ENCODE measurements at places on chromosomes 12 and 14.
A peak's percentile ranks its signal among the peaks of the same experiment; 100 is the strongest.

DNA sequence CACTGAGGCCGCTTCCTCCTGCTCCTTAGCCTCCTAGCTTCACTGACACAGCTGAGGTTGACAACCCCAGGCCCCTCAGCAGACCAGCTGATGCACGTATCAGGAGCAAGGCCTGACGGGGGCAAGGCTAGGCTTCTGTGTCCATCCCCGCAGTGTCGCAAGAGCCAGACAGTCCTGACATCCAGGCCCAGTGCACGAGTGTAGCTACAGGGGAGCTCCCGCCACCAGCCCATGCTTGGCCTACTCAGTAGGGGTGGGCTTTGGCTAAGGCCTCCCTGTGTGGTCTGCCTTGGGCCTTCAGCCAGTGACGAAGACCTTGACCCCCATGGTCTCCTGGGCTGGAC lies 179.1 kb downstream of the DPF3 start:
- no peak for DNase-seq

GRCh38 chr12:1448336-1448735 lies 146.0 kb downstream of the FBXL14 start:
- DNase-seq = no peak

- DNase-seq = no peak
Measured at GRCh38 chr14:95489214-95490137, 27.0 kb downstream of the SYNE3 start.

DNA sequence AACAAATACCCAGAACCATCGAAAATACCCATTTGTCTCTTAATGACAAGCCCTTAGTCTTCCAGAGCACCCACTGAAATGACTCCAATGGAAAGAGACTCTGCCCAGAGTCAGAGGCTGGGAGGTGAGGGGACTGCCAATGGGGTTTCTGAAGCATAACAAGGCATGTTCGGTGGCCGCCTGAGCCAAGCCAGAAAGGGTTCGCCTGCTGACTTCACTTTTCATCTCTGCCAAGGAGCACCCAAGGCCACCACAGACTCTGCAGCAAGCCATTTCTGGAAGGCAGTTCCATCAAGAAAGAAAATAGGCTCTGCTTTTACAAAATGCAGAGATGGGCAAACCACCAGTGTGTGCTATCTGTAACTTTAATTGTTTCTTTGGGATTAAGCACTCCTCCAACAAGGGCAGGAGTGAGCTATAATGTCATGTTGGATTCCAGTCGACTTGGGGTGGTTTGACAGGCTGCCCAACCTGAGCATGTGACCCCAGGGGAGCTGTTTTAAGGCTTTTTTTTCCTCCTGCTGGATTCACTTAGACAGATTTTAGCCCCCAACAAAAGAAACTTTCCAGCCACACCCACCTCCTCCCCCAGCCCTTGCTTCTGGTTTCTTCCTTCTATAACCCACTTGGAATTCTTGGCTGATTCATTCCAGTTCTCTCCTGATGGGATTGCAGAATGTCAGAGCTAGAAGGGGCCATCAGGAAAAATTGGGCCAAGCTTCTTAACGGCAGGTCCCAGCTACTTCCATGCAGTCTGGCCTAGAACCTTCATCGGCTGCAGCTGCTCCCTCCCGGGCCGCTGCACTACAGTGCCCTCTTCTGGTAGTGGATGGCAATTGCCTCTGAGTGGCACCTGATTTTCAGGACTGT lies 24.1 kb downstream of the CKAP4 start:
- peak; percentile 81 for DNase-seq

GRCh38 chr12:51622564-51622963 lies 31.5 kb downstream of the SCN8A start:
- no peak for DNase-seq

- DNase-seq = no peak
Measured at GRCh38 chr12:31337952-31338351, 12.0 kb upstream of the SINHCAF start.

DNA sequence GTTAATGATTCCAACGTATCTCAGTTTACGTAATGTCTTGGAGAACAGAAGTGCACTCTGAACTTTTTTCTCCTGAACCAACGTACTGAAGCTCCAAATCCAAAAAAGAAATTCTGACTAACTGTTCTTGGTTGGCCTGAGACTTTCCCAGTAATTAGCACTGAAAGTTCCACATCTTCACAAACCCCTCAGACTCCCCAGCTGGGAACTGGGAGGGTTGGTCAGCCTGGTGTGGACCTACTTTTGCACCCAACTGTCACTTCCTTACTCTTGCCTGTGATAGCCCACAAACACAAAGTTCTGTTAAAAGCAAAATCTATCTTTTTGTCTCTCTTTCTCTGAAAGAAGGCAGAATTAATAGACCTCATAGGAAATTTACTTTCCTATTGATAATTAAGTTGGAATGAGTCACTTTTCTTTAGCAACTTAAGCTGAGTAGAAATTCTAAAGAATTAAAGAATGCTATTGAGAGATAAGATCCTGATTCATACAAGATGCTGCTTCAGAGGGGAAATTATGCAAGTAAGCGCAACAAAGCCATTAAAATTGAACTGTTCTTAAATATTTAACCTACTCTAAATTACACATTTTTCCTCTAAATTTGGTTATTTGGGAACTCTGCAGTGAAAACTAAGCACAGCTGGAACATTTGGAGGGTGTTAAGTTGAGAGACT lies 155.0 kb downstream of the EPS8 start:
- no peak for DNase-seq

- DNase-seq = no peak
Measured at GRCh38 chr14:55850825-55851241, 267.4 kb upstream of the PELI2 start.

DNA sequence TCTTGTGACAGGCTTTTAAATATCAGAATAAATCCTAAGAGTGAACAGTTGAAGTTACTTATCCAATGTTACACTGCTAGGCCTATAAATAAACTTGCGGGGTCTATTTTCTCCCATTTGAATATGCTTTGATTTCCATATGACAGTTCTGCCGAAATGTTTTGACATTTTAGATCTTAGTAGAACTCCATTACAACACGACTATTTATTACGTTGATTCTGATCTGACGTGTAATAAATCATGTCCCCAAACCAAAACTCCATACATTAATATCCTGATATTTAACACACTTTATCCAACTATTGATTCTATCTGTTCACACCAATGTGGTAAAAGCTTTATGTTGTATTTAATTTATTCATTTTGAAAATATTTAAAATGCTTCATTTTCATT lies 16.1 kb upstream of the NEMF start:
- no peak for DNase-seq

DNA sequence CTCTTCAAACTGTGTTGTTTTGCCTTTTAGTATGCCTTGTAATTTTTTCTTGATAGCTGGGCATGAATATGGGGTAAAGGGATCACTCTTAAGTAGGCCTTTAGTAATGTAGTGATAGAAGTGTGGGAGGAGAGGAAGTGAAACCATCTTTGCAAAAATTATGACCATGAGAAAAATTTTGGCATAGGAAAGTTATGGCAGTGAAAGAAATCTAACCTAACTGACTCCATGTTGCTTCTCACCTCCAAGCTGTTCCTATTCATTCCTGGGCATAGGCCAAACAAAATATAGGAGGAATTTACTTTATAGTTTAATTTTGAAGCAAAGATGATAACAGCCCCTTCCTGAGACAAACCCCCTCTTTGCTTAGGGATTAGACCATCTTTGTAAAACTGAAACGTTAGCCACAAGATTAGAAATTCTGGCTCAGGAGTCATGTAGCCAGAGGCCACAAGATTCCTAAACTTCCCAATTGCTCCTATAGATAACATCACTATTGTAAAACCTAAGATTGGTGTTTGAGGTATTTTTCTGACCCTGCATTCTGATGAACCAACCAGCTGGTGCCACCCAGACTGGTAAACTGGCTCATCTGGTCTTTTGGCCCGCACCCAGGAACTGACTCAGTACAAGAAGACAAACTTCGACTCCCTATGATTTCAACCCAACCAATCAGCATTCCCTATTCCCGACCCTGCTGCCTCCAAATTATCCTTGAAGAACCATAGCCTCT lies 45.8 kb downstream of the CRADD start:
- no peak for DNase-seq

- no peak for DNase-seq
Measured at GRCh38 chr12:116182359-116183063, 95.0 kb downstream of the MED13L start.

DNA sequence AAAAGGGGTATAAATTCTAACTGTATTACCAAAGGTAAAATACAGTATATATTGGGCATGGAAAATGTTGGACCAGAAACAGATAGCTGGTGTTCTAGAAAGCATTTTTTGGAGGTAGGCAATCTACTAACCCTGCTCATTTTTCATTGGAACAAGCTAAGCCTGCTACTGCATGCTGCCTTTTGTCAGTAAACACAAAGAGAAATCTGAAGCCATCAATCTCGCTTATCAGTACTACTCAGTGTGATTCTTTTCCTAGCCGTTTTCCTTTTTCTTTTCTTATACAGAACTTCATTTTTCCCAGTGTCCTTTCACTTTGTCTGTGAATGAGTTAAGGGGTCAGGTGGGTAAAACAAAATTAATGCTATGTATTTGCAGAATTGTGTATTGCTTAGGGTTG lies 312.3 kb downstream of the NPAS3 start:
- DNase-seq = no peak

GRCh38 chr14:57492859-57493258 lies 798 bp downstream of the CCDC198 start:
- DNase-seq = no peak

- DNase-seq = no peak
Measured at GRCh38 chr14:96108911-96109310, 69.7 kb downstream of the C14orf132 start.

GRCh38 chr12:71354871-71355270 lies 84.7 kb upstream of the LGR5 start:
- DNase-seq = no peak

DNA sequence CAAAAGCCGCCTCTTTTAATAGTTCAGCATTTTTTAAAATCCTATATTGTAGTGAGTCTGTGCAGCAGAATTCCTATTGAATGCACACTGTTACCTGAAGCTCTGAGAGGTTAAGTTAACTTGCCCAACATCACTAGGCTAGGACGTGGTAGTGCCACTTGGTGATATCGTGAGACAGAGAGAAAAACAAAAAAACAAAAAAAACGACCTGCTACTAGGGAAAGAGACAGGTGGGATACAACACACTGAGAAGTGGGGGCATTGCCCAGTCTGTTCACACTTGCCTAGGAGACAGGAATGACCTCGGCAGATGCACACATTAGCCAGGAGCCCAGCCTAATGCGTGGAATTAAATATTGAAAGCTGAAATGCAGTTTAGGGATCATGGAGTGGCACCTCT lies 129.7 kb upstream of the CCND2 start:
- peak; percentile 9 for DNase-seq

- peak; percentile 96 for DNase-seq
Measured at GRCh38 chr12:100229036-100229635, 28.5 kb downstream of the ACTR6 start.

- DNase-seq = no peak
Measured at GRCh38 chr14:102220031-102220430, 80.3 kb downstream of the WDR20 start.

- DNase-seq = no peak
Measured at GRCh38 chr12:63045020-63045860, 105.8 kb downstream of the AVPR1A start.

- DNase-seq = no peak
Measured at GRCh38 chr12:20625531-20625930, 69.6 kb upstream of the SLCO1C1 start.

DNA sequence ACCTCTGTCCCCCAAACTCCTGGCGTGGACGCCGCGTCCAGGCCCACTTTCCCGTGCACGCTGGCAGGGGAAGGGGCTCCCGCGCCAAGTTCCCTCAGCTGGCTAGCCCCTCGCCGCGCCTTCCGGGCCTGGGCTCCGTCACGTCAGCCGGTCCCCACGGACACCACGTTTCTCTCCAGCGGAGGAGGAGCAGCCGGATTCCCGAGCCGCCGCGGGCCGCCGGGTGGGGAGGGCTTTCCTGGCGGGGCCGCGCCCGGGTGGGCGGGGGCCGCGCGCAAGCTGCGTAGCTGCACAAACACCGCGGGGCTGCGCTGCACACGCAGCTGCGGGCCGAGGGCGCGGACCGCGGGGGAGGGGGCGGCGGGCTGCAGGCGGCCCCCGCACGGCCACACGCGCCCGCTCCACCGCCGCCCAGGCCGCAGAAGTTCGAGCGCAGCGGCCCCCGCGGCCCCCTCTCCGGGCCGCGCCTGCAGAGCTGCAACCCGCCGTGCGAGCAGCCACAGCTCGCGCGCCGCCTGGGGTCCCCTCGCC lies 45.1 kb upstream of the PNMA1 start:
- no peak for DNase-seq

DNA sequence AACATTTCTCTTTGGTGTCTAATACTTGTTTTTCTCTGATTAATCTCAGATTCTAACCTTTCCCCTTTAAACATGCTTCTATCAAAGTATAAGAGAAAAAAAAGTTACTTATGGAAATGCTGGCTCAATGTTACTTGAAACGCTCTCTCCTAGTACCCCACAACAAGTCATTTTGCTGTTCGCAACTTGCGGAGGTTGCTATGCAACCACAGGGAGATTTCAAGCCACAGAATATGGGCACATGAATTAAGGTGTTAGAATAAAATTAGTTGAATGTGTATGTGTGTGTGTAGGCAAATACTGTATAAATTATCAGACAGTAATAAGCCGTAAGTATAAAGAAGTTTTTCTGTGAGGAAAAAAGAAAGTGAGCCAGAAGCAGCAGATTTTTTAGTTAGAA lies 80.6 kb downstream of the CCDC59 start:
- DNase-seq = no peak

DNA sequence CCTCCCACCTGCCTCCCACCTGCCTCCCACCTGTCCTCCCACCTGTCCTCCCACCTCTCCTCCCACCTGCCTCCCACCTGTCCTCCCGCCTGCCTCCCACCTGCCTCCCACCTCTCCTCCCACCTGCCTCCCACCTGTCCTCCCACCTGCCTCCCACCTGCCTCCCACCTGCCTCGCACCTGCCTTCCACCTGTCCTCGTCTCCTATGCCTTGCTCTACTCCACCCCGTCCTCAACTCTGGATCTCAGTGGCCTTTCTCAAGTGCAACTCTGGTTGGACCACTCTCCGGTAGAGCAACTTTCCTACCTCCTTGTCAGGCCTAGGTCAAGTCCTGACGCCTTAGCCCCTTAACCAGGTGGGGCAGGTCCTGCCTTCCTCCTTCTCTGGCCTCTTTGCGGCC lies 29.3 kb upstream of the PEX5 start:
- DNase-seq = no peak

GRCh38 chr12:97568336-97569180 lies 106.0 kb downstream of the RMST start:
- DNase-seq = peak; percentile 97

- no peak for DNase-seq
Measured at GRCh38 chr12:13205809-13206559, 9.5 kb downstream of the EMP1 start.

GRCh38 chr14:104398656-104399055 lies 180.9 kb upstream of the C14orf180 start:
- DNase-seq = no peak

GRCh38 chr12:100675432-100675831 lies 101.9 kb downstream of the GAS2L3 start:
- no peak for DNase-seq

GRCh38 chr12:115343601-115344000 lies 659.6 kb upstream of the TBX3 start:
- DNase-seq = no peak

DNA sequence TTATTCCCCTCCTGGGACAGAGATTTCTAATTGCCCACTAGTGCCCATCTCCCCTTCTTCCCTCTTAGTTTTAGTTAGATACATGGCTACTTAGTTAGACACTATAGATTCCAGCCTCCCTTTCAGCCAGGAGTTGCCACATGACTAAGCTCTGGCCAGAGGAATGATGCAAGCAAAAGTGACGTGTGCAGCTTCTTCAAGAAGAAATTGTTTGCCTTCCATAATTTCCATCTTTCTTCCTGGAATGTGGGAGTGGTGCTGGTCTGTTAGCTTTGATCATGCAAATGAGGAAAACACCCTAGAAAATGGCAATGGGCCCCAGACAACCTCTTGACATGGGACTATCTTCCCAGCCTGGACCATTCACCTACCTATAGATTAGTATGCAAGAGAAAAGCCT lies 21.4 kb downstream of the CCDC177 start:
- no peak for DNase-seq

Data from T47D (cell line).